ENCODE measurements at places on chromosomes 11 and 22. TPM values are rescaled to one million over a fixed set of nuclear protein-coding genes. Genes with fewer than 3 reads are reported as not detected.

Gene NUDT22
- total RNA-seq = 35.0 TPM

Gene MMP12
- total RNA-seq = 0.26 TPM

Gene MUC6
- total RNA-seq = not detected

Gene B3GAT1
- not detected for total RNA-seq

Gene OR8H3
- not detected for total RNA-seq

Gene OR8G1
- 0.43 TPM for total RNA-seq

Gene CDC42BPG
- under 0.01 TPM for total RNA-seq

Gene ARHGAP32
- 11.9 TPM for total RNA-seq

Gene C11orf86
- not detected for total RNA-seq
